ENCODE measurements at places on chromosomes 2 and 18.

DNA sequence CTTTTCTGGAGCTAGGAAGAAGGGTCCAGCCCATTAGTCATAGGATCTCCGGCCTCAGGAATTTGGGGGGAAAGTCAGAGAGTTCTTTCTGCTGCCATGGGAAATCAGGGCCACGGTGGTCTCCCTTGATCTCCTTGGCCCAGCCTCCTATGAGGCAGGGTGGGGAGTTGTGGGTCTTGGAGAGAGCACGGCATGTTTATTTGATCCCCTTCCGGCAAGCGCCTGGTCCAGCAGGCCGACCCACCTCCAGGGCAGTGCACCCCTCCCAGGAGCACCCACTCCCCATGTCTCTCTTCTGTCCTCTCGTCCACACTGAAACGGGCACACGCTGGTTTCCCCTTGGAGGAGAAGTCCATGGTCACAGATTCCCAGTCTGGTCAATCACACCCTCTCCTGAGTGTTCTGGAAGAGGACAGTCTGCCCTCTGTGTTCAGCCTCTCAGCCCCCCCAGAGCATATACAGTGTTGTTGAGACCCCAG lies 464.6 kb upstream of the HS6ST1 start:
- DNase-seq = no peak

- DNase-seq = no peak
Observed at GRCh38 chr2:106701203-106702022, 184.6 kb downstream of the ST6GAL2 start.

DNA sequence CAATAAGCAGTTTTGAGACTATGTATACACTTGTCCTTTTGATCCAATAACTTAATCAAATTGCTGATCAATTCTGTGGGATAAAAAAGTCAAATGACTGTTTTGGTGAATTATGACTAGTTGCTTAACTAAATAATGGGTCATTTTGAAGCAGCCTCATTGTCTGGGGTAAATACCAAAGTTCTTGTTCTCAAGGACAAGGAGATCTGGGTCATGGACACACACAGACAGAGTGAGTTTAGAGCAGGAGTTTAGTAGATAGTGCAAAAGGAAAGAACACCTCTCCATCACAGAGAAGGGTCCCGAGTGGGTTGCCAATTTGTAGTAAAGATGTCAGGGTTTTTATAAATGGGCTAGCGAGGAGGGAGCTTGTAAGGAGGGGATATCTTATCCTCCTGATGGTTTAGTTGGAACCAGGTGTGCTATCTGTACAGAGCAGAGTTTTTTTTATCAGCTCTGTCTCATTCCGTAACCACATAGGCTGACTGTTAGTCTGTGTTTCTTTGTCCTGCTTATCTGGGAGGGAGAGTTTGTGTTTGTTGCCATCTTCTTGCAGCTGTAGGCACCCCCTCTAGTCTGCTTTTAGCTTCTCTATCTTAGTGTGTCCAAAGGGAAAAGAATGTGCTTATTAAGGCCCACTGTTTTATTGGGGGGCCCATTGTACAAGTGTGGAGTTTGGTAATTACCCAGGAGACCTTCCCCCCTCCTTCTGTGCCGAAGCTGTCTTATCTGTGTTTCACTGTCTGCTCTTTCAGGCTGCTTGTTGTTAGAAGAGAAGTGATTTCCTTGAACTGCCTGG lies 48.7 kb upstream of the C1GALT1C1L start:
- DNase-seq = no peak

GRCh38 chr2:48883661-48884060 lies 128.1 kb upstream of the LHCGR start:
- DNase-seq = no peak

DNA sequence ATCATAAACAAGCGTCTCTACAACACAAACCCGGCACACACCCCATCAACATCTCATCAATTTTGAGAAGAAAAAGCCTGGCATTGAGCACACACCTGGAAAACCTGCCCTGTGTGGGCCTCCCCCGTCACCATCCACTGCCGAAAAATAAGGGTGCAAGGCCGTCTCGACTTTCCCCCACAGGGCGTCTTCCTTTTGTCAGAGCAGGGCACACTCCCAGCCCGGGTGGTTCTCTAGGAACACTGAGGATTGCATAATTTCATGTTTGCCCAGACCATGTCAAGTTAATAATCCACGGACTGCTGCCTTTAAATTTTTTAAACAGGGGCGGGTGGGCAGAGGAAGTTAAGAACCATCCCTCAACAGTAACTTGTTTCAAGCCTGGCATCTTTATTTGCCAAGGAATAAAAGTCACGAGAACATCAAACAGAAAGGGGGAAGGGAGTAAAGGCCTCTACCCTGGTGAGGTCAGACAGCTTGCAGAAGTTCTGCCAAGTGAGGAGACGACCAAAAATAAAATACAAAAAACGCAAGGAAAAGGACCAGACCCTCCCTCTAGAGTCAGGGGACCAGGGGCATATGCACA lies 2.1 kb downstream of the TFCP2L1 start:
- no peak for DNase-seq

GRCh38 chr2:72889991-72890390 lies 2.8 kb downstream of the SPR start:
- no peak for DNase-seq

- DNase-seq = no peak
Observed at GRCh38 chr2:67214585-67215185, 182.4 kb upstream of the ETAA1 start.

DNA sequence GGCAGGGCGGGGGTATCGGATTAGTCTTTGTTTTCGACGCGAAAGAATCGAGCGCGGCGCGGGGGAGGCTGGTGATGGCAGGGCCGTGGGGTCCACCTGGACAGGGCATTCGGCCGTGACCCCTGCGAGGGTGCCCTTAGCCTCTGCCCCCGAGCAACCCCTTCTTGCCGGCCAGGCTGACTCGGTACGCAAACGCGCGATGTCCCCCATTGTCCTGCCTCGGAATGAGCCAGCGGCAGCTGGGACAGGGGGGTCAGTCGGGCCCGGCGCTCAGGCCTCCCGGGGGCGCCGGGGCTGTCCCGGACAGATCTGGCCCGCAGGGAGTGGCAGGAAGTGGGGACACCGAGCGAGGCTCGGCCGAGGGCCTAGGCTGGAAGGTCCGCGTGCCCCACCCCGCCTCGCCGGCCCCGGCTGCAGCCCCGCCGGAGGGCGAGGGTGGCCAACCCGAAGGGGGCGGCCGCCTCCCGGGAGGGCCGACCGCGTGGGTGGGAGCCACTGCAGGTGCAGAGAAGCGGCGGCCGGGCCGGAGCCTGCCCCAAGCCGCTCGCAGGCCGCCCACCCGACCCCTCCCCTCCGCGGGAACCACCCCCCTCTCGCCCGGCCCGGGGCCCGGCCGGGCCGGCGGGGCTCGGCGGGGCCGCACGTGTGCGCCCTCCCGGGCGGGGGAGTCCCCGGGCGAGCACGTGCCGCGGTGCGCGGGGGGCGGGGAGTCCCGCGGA lies at the start of gene TET3:
Gene TET3, plus strand, starts transcription at position 708 of the 719 bp plus-strand sequence. CDS start 1,494 bp downstream, outside the sequence.
- peak; percentile 72 for DNase-seq

- no peak for DNase-seq
Observed at GRCh38 chr2:158213773-158214172, 112.1 kb downstream of the UPP2 start.

- DNase-seq = no peak
Observed at GRCh38 chr2:130729322-130730299, 741 bp downstream of the GPR148 start.

DNA sequence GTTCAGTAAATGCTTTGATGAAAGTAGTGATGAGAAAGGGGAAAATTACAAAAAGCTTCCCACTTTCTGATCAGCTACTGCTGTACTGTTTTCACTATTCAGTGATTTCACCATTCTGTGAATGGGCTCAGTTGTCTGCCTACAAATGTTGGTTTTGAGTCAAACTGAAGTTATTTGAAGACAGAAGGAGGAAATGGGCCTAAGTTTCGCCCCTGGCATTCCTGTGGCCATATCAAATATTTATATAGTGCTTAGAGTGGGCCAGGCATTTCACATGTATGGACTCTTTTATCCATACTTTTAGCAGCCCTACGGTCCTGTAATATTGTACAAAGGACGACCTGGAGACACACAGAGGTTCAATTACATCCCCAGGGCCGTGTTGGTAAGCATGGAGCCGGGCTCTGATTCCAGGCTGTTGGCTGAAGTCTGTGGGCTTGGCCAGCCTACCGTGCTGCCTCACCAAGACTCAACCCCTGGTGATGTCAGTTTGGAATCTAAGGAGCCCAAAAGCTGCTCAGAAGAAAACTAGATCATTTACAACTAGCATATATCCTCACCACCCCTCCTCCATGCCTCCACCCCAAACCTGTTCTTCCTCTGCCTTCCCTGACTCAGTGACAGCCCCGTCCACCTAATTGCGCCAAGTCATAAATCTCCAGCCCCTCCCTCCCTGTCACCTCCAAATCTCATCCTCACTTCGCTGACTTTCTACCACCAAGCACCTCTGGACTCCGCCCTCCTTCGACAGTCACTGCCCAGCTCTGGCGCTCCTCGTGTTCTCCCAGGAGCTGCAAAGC lies 10.1 kb upstream of the GRHL1 start:
- no peak for DNase-seq

DNA sequence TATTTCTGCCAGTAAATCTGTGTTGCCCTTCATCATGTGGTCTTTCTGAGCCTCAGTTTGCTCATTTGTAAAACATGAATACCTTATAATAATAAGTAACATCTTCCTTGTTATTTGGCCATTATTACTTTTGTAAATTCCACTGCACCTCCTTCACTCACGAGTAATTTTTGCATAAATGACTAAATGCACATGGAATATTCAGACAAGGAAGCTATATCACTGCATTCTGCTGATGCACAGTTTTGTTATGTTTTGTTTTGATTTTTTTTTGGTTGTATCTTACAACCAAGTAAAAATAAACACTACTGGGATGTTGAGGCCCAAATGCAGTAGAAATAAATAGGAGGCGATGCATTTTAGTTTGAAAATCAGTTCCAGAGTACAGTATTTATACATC lies 185.3 kb upstream of the POU3F3 start:
- no peak for DNase-seq

DNA sequence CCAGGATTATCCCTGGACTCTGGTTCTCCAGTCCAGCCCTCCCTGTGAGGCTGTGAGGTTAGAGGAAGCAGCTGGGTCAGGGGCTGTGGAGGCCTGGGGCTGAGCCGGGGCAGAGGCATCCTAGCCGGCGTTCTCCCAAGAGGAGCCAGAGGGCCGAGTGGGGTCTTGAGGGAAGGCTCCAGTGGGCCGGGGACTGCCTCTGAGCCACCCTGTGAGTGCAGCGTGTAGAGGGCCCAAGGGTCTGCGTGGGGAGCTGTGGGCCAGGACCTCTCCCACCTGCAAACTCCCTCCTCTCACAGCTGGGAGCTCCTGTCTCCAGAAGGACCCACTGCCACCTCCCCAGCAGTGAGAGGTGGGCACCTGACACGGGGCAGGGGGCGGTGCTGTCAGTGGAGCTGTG lies 41.0 kb downstream of the GLI2 start:
- DNase-seq = no peak

- DNase-seq = no peak
Observed at GRCh38 chr2:84631047-84631446, 114.7 kb downstream of the DNAH6 start.

All from stimulated activated CD4-positive, alpha-beta T cell treated with anti-CD3 and anti-CD28 coated beads, Interleukin-1b, Interleukin-23, amount 100 ng/mL, for 4 hours (primary cell).